HS-27A (cell line): ENCODE measurements at places on chromosomes 12 and 14.

GRCh38 chr14:95557832-95558231, 23.0 kb downstream of the GLRX5 start:
- no peak for DNase-seq

DNA sequence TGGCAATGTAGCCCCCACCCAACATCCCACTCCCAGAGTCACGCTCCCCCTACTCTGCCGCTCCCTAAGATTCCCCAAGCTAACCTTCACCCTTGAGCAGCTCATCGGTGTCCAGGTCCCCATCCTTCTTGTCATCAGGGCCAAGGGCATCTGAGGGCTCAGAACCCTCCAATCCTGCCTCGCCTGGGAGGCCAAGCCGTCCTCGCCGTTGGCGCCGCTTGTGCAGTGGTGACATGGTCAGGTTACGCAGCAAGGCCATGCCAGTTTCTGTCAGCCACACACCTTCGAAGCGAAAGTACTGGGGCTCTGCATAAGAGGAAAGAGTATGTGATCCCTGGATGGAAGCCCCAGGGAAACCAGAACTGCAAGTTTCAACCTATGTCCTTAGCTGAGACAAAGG, 15.9 kb downstream of the KMT2D start:
- no peak for DNase-seq

DNA sequence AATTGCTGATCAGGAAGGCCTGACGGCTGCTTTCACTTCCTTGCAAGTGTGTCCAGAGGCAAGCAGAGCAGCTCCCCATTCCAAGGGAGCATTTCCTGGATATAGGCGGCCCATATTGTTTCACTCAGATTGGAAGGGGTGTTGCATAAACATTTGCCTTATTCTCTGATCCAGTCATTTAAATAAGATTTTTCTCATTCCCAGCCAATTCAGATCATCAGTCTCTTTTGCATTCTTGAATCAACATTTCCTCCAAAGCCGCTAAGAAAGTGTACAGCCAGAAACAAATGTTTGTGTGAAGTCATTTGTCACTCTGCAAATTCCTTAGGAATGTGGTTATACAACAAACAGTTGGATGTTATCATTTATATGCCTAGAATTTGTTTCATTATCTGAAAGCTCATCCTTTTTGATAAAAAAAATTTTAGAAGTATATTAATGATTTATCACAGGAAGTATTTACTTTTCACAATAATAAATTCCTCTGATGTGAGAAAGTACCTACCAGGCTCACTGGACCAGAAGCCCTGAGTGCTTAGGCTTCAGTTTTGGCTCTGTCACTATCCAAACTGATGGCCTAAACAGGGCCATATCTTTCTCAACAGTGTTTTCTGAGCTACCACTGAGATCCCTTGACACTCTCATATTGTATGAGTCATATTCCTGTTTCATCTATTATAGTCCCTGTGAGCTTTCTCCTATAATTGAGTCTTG, 379.6 kb downstream of the CCDC91 start:
- DNase-seq, result peak; percentile 34

DNA sequence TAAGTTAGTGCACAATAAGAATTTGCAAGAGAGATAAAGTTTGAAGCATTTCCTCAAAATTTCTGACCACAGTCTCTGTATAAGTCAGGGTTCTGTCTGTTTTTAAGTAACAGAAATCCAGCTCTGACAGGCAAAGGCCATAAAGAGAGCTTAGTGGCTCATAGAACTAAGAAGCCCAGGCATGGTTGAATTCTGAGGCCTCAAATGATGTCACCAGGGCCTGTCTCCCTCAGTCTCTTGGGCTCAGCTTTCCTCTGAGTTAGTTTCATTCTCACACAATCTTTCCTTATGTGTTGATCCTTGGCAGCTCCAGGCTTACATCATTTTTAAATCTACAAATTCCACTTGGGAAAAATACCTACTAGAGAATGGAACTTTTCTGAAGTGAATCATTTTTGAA, 173.4 kb upstream of the ATP2B1 start:
- no peak for DNase-seq

DNA sequence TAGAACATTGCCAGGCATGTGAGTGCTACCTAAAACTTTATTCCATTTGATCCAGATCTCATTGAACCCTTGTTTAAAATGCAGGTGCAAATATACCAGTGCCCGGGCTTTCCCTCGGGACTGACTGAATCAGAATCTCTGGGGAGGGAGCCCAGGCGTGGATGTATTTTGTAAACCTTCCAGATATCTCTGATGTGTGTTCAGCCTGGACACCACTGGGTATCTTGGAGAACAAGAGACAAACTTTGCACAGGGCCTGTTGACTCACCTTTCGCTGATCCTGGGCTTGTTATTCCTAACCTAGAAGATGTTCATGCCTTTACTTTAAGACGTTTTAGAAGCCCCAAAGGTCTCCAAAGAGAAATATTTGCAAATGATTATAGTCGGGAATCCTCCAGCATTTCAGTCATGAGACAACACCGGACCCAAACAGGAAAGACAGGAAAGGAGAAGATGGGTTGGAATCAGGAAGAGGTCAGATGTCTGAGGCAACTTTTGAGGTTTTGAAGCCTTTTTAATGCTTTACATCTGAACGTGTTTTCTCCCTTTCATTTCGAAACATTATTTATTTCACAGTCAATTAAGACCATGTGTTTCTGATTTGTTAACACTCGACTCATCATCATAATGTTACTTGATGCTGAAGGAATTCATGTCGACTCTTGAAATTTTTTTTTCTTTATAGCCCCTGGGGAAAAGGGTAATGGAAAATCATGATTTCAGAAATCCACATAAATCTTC, 118.6 kb downstream of the PLXNC1 start:
- no peak for DNase-seq

DNA sequence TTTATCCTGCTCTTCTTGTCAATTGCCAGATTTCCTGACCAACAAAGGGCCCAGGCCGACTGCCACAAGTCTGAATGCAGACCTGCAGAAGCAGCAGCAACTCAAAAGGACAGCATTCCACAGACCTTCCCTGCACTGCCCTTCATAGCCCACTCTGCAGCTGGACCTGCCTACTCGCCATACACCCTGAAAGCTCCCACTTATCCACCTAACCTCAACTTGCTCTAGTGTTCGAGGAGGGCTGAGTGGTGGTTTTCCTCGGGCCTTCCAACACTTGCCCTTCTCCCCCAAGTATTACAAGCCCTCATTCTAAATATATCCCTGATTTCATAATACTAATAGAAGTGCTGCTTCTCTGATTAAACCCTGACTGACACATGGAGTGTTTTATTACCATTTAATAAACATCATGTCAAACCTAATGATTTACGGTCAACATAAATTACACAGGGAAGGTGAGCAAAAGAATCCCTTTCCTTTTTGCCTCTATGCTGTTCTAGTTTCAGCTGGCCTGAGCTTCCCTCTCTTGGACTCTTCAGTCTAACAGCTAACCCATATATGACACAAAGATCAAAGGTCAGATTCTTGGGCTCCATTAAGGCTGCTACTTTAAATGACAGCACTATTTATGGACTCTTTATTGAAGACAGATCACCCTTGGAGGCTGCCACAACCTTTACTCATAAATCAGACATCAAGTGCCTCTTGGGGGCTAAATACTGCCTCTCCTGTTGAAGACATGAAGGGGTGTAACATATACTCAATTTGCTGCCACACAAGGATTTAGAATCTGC, 1546.9 kb upstream of the TMEM132C start:
- DNase-seq, result no peak

GRCh38 chr14:37590428-37591139, 4.5 kb downstream of the FOXA1 start:
- DNase-seq, result no peak

DNA sequence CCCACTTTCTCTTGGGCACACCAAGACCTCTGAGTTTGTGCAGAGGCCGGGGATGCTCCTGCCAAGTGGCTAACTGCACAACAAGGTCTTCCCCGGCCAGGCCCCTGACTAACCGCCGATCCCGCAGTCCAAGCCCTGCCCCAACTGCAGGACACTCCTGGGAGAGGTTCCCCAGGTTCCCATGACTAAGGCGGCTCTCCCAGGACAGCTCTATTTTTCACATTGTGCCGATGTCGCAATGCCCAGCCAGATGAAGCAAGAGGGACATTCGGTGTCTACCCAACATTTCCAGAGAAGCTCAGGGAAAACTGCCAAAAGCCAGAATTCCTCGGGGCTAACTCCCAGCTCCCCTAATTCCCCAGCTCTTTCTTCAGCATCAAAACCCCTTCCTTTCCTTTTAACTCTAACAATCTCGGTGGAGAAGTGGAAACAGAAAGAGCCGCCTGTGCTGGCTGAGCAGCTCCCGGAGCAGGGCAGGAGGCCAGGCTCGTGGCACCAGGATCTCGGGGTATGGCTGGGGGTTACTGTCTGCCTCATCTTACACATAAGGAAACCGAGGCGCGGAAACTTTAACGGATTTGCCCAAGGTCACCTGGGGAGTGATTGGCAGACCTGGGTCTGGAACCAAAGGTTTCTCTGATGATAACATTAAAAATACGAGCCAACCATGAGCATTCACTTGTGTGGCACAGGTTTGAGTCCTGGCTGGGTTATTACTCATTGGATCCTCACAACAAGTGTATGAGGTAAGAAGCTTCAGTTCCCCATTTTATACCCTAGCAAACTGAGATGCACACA, 318.2 kb downstream of the BCL11B start:
- no peak for DNase-seq

DNA sequence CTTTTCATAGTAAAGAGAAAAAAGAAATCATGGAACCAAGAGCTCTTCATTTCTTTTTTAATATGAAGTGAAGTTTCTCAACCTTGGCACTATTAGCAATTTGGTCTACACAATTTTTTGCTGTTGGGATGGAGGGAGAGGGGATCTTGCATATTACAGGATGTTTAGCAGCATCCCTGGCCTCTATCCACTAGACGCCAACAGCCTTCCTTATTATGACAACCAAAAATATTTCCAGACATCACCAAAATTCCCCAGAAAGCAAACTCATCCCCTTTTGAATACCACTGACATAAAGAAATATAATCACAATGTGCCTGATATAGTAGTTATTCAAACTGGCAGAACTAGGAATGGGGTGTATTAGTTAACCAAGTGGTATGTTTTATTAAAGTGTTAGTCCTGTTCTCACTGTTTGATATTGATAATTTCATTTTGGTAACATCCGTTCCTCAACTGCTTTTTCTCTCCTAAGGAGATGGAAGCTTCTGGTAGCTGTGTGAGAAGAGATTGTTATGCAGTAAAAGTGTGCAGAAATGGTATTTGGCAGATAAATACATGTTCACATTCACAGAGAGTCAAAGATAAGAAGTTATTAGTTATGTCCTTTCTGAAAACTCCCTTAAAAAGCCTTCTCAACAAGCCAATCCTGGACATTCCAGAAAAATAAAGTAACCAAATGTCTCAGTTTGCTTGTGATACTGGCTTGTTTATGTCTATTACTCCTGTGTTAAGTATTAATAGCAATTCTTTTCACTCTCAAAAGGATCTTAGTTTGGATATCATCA, 699.9 kb downstream of the C12orf50 start:
- no peak for DNase-seq

GRCh38 chr12:130538343-130539095, 177.6 kb downstream of the RIMBP2 start:
- DNase-seq, result no peak

GRCh38 chr12:92032101-92032500, 113.5 kb downstream of the BTG1 start:
- DNase-seq, result no peak

DNA sequence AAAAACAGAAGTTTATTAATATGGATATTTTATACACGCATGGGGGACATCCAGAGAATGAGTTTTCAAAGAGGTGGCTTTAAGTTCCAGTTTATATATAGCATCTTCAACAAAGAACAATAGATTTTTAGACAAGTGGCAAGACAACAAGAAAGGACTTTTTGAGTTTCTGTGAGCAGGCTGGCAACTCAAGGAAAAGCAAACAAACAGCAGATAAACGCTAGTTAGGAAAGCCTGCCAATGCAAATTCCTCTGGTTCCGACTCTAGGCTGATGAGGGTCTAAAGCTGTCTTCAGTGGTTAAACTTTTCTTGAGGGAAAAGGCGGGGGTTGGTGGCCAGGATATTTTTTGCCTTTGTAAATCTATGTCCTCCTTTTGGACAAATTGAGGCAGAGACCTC, 78.4 kb upstream of the EEA1 start:
- DNase-seq, result no peak

GRCh38 chr12:57837864-57838562, 8.5 kb downstream of the CTDSP2 start:
- peak; percentile 36 for DNase-seq

GRCh38 chr12:65238609-65239008, 39.9 kb upstream of the MSRB3 start:
- no peak for DNase-seq

DNA sequence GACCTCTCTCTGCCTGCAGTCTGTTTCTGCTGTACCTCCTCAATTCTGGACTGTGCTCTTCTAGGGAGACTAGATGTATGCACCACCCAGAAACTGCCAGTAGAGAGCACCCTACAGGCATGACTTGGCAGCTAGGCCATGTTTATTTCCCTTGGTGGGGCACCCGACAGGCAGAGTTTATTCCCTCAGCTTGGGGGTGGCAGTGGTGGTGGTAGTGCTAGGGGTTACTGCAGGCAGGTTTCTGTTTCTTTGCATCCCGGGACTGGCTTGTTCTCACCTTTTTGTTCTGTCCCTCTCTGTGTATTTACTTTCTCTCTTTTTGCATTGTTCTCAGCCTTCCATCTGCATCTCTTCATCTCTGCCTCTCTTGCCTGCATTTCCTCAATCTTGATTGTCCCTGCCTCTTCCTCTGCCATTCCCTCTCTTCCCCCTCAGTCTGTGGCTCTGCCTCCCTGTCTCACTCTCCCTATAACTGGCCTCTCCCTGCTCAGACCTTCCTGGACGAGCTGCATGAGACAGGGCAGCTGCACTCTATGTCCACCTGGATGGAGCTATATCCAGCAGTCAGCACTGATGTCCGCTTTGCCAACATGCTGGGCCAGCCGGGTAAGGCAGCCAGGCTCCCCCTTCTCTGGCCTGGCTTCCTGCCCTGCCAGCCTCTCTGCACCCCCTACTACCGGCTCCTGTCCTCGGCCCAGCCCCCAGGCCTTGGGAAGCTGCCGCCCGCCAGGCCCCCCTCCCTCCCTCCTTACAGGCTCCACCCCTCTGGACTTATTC, 13.8 kb downstream of the PRPF40B start:
- no peak for DNase-seq

- DNase-seq, result no peak
Observed at GRCh38 chr12:108526482-108527165, 11.5 kb downstream of the FICD start.

GRCh38 chr14:23028799-23029198, 5.9 kb downstream of the PSMB5 start:
- DNase-seq, result no peak

GRCh38 chr14:22664261-22664660, 20.1 kb upstream of the OR6J1 start:
- no peak for DNase-seq

DNA sequence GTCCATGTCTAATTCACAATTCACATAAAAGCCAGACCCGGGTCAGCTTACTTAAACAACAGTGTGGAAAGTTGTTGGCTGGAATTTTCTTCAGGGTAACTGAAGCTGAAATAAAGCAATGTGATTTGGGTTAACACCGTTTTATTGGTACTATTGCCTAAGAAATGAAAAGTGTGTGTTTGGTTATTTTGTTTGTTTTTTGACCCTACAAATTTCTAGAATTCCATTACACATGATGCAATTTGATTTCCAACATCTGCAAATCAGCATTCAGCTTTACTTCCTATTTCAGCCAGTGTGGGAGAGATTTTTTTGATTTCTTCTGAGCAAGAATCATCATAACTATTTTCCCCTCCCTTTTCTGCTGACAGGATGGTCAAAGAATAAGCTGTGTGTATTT, 45.7 kb upstream of the CLMN start:
- no peak for DNase-seq

- no peak for DNase-seq
Observed at GRCh38 chr12:93020631-93021597, 91.8 kb upstream of the EEA1 start.
